ENCODE measurements at places on chromosomes 13 and 19.

DNA sequence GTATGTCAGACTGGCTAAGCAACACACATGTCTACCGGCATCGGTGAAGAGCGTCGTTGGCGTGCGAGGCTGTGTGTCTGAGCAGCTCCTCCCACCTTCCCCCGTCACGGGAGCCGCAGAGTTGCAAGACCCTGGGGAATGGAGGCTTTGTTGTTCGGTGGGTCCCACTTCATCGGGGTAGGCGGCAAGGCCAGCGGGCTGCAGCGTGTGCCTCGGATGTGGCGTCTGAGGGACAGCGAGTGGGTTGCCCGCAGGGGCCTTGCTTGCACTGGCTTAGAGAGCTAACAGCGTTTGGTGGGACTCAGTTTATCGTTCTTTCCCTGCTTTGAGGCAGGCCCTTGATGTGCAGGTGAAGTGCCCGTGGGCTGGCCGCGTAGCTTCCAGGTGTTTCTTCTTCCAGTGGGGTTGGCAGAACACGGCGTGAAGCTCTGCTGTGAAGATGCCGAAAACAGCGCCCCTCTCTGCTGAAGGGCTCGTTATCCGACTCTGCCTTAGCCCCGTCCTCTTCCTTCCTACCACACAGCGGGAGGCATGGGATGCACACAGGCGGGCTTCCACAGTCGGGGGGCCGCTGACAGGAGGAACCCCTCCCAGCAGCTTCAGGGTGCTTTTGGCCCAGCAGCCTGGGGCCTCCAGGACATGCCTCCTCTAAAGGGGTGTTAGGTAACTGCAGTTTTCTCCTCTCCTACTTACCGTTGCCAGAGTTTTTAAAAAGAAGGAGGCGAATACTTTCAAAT, 85.2 kb downstream of the ATP11A start:
- DNase-seq = no peak

- DNase-seq = peak; percentile 96
Measured at GRCh38 chr19:4182084-4182810, at the start of the genes ANKRD24 and SIRT6. TSS of gene ANKRD24 (plus strand) at chr19:4182689. CDS start at chr19:4186426, 3,737 bp downstream. TSS of gene SIRT6 (minus strand) at chr19:4182563. CDS start at chr19:4182539, 24 bp downstream.

- no peak for DNase-seq
Measured at GRCh38 chr13:107217251-107217650, 649.3 kb upstream of the ARGLU1 start.

DNA sequence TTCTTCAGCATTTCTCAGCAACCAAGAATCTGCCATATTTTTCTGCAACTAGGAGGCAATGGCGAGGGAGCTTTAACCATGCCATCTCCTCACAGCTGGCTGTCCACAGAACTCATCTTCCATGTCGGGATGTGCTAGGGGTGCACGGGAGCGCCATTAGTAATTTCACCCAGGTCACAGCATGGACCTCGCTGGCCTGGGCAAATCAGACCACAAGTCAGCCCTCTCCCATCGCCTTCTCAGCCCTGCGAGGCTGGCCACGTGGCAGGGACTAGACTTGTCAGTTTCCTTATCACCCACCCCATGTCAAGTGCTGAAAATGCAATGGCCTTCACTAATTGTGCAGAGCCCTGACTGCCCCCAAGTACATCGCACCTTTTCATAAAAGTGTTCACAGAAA, 15.7 kb downstream of the COL4A1 start:
- DNase-seq = peak; percentile 37

DNA sequence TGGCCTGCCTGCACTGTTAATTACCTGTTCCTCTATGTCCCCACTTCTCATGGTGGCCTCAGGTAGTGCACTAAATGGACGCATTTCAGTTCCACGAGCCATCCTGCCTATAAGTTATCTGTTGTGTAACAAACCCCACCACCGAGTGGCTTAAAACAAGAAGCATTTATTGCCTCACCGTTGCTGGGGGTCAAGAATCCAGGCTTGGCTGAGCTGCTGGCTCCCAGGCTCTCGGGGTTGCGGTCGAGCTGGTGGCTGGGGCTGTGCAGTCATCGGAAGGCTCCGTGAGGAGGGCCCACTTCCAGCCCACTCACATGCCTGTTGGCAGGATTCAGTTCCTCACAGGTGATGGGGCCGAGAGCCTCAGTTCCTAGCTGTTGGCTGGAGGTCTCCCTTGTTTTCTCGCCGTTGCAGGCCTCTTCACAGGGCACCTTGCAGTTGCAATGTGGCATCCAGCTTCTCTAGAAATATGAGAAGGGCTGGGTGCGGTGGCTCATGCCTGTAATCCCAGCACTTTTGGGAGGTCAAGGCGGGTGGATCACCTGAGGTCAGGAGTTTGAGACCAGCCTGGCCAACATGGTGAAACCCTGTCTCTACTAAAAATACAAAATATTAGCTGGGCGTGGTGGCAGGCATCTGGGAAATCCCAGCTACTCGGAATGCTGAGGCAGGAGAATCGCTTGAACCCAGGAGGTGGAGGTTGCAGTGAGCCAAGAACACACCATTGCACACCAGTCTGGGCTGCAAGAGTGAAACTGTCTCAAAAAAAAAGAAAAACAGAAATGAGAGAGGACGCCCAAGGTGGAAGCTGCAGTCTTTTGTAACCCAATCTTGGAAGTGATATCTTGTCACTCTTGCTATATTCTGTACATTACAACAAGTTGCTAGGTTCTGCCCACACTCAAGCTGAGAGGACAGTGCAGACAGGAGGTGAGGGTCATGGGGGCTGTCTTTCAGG, 6.5 kb upstream of the PTOV1 start:
- no peak for DNase-seq

DNA sequence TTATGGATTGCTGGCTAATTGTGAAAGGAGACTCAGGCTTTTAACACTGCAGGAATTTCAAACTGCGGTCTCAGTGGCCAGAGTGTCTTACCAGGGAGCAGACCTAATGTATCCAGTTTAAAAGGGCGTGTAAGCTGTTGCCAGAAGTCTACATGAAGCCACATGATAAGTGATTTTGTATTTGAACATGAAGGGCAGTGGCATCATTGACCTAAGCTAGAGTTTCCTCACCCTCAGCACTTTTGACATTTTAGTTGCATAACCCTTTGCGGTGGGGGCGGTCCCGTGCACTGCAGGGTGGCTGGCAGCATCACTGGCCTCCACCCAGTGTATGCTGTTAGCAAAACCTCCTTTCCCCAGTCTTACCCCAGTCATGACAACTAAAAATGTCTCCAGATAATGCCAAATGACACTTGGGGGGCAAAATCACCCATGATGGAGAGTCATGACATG, 23.7 kb upstream of the GPR18 start:
- no peak for DNase-seq

DNA sequence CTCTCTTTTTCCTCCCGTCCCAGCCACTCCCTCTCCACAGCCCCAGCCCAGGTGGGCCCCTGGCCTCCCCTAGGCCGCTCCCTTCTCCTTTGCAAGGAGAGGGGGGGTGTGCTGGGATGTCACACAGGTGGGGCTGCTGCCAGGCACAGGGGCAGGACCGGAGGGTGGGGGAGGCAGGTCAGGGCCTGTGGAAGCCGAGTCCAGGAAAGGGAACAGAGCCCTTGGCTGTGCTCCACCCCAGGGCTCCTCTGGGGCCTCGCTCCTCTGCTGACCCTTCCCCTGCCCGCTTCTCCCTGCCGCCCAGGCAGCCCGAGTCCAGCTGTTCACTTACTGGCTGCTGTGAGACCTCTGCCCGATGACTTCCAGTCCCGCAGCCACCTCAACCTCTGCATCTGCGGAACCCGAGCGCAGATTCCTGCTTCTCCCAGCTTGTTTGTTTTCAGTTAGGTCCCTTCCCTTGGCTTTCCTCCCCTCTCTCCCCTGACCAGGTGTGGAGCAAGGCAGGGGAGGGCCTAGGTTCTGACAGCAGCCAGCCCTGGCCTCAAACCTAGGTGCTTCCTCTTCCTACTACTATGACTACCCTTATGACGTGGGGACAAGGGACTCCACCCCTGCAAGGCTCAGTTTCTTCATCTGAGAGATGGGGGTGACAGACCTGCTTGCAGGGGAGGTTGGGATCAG, 850 bp upstream of the KLK11 start:
- no peak for DNase-seq

- no peak for DNase-seq
Measured at GRCh38 chr19:5355076-5355475, 14.5 kb upstream of the PTPRS start.

DNA sequence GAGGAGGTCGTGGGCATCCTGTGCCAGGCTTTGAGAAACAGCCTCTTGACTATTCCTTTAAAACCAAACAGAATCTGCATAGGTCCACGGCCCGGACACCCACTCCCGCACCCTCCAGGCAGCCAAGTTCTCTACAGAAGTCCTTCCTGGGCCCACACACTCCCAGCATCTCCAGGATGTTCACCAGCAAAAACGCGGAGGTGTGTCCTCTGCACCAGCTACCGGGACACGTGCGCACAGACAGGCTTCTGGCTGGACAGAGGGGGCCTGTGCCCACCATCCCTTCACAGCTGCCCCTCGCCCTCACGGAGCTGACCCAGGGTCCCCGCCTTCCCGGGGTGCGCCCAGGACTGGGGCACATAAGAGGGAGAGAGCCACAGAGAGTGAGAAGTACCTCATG, 44.2 kb downstream of the CEBPG start:
- no peak for DNase-seq

- no peak for DNase-seq
Measured at GRCh38 chr19:52923778-52924593, 758 bp upstream of the ZNF888 start.

GRCh38 chr19:51501594-51502263, at the start of gene SIGLEC12:
TSS of gene SIGLEC12 (minus strand) at chr19:51501800. CDS start at chr19:51501733, 67 bp downstream.
- DNase-seq = peak; percentile 61

GRCh38 chr19:48660852-48661710, 11.7 kb downstream of the NTN5 start:
- peak; percentile 93 for DNase-seq

- DNase-seq = no peak
Measured at GRCh38 chr19:821231-821824, 427 bp downstream of the PLPPR3 start.

DNA sequence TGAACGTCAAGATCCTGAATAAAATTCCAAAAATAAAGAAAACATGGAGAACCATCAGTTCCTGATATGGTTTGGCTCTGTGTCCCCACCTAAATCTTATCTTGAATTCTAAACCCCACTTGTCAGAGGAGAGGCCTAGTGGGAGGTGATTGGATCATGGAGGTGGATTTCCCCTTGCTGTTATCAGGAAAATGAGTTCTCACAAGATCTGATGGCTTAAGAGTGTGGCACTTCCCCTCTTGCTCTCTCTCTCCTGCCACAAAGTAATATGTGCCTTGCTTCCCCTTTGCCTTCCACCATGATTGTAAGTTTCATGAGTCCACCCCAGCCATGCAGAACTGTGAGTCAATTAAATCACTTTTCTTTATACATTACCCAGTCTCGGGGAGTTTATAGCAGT, 827.4 kb downstream of the GPC5 start:
- DNase-seq = no peak

DNA sequence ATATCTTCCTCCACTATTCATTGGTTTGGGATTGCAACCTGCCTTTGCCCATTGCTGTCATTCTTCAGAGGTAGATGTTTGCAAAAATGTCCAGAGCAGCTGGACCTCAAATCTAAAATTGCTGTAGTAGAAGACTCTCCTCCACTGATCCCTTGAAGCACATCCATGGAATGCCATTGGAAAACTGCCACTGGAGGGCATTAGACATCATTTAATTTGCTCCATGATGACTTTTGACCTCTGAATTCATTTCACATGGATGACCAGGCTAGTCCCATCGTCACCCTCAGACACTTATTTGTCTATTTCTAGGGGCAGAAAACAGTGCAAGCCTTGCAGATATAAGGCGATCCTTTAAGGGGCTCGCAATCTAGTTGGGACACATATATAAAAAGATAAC, 33.9 kb upstream of the FLT1 start:
- no peak for DNase-seq

- no peak for DNase-seq
Measured at GRCh38 chr13:111404746-111405145, 84.3 kb downstream of the TEX29 start.

DNA sequence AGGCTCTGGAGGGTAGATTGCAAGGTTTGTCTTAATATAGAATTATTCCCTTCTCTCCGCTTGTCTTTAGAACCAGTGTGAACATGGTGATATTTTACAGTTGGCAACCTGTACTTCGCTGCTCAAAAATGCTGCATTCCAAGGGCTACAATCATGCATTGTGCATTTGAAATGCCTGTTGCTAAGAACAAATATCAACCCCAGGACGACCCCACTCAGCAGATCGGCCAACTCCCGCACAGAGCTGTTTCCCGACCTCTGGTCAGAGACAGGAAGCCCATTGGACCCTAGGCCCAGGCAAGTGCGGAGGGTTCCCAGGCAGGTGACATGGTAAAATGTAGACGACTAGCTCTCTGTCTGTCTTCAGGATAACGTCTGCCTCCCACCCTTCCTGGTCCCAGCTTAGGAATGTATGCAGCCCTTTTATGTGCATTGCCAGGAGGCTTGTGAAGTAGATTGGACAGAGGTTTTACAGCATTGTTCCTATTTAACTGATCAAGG, 263.5 kb downstream of the FOXO1 start:
- DNase-seq = no peak

DNA sequence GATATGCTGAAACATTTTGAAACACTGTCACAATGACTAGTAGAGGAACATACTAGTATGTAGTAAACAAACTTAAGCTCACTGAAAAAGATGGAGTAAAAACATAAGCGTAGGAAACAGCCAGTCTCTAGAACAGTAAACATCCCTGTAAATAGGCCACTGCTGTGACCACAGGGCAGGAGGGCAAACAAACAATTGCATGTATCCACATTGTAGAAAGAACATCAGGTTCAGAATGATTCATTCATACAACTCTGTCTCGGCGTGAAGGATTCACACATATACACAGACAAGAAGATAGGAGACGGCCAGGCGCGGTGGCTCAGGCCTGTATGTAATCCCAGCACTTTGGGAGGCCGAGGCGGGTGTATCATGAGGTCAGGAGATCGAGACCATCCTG, 390.1 kb downstream of the IRS2 start:
- no peak for DNase-seq

- no peak for DNase-seq
Measured at GRCh38 chr19:16888629-16889365, at the start of gene F2RL3. TSS of gene F2RL3 (plus strand) at chr19:16888999. CDS start at chr19:16889190, 191 bp downstream.

DNA sequence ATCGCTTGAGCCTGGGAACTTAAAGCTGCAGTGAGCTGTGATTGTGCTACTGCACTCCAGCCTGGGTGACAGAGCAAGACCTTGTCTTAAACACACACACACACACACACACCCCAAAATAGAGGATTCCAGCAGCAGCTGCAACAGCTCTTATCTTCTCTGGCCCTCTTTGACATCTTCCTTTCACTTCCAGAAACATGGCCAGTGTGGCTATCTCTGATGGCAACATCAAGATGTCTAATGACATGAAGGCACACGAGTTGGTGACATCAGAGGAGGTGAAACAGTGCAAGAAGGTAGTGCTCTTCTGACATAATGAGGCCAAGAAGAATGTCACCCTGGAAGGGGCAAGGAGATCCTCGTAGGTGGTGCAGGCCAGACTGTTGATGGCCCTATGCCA, 81.2 kb downstream of the TM9SF2 start:
- no peak for DNase-seq

- DNase-seq = no peak
Measured at GRCh38 chr13:110520431-110521295, 40.9 kb downstream of the RAB20 start.
